ENCODE measurements at places on chromosomes 2 and 18.

DNA sequence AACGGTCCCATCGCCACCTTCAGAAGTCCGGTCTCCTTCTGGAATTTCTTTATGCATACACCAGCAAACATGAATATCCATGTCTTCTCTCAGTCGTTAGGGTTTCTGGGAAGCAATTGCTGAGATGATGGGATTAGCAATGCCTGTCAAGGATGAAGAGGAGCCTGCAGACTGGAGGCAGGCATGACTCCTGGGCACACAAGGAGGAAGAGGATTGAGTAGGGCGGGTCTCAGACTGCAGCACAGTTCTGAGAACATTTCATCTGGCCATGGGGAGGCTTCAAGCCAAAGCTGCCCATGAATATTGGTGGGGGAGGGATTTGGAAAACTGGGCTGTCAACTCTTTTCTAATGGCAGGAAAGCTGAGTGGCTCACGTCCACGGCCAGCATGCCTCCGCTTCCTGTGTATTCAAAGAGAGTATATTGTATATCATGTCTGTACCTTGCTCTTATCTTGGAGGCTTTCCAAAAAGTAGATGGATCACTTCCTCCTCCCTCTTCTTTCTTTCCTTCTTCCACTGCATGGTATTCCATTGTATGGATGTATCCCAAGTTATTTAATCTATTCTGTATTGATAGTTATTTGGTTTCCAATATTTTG, 24.5 kb downstream of the MC2R start:
- no peak for DNase-seq

GRCh38 chr2:888906-889566, 61.6 kb upstream of the SNTG2 start:
- no peak for DNase-seq

GRCh38 chr2:127324635-127325034, 30.7 kb upstream of the ERCC3 start:
- no peak for DNase-seq

DNA sequence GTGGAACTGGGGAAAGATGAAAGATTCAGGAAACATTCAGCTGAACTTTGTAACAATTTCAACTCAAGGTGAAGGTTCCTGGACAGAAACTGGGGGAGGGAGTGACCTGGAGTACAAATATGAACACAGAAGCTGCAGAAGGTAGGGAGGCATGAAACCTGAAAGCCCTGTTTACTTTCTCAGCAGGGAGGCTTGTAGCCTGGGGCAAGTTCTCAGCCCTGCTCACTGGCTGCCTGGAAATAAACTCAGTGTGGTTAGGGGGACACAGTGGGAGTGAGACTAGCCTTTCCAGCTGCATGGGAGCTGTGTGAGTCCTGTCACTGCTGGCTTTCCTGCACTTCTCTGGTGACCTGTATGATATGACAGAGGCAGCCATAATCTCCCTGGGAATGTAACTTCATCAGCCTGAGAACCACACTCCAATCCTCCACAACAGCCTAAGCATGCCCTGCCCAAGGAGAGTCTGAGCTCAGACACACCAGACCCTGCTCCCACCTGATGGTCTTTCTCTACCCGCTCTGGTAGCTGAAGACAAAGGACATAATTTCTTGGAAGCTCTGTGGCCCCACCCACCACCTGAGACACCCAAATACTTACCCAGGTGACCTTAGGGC, 77.0 kb downstream of the ZSWIM2 start:
- DNase-seq = no peak

DNA sequence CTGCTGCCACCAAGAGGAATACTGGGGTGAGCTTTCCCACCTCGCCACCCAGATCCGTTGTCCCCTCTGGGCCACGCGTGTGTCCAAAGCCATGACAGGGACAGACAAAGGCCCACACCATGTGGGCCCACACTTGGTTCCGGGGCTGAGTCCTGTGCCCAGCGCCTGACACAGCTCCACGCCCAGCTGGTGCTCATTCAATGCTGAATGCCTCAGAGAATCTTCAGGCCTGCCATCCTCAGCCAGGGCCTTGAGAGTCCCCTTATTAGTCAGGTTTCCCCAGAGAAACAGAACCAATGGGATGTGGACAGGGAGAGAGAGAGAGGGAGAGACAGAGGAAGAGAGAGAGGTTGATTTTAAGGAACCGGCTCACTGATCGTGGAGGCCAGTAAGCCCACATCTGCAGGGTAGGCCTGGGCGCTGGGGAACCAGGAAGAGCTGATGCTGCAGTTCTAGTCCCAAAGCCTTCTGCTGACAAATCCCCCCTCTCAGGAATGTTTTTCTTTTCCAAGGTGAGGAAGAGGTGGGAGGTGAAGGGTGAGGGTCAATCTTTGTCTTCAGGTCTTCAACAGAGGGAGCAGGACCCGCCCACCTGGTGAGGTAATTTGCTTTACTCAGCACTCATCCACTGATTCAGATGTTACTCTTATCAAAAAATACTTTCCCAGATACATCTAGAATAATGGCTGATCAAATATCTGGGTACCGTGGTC, 10.2 kb upstream of the SPATA3 start:
- no peak for DNase-seq

Data from activated naive CD4-positive, alpha-beta T cell (primary cell).